Mesendoderm (in vitro differentiated cells): ENCODE measurements at places on chromosomes 5 and 9.

- peak; percentile 77 for DNase-seq
Measured at GRCh38 chr5:7420510-7421280, 24.8 kb downstream of the ADCY2 start.

DNA sequence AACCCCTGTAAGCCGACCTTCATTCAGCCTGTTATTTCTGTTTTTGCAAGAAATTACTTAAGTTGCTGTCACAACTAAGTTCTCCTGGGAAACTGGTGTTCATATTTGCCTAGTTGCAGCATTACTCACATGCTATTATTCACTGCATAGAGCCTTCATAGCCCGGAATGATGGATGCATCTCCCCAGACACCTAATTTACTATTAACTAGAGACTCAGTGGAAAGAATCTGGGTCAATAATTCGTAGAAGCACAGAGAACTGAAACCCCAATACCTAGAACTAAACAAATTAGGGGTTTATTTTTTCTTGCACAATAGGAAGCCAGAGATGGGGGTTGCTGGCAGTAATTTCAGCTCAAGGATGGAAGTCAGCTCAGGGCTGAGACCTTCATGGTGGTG, 45.7 kb upstream of the FAM170A start:
- no peak for DNase-seq

- peak; percentile 44 for DNase-seq
Measured at GRCh38 chr9:124697326-124698200, 73.5 kb downstream of the NR6A1 start.

DNA sequence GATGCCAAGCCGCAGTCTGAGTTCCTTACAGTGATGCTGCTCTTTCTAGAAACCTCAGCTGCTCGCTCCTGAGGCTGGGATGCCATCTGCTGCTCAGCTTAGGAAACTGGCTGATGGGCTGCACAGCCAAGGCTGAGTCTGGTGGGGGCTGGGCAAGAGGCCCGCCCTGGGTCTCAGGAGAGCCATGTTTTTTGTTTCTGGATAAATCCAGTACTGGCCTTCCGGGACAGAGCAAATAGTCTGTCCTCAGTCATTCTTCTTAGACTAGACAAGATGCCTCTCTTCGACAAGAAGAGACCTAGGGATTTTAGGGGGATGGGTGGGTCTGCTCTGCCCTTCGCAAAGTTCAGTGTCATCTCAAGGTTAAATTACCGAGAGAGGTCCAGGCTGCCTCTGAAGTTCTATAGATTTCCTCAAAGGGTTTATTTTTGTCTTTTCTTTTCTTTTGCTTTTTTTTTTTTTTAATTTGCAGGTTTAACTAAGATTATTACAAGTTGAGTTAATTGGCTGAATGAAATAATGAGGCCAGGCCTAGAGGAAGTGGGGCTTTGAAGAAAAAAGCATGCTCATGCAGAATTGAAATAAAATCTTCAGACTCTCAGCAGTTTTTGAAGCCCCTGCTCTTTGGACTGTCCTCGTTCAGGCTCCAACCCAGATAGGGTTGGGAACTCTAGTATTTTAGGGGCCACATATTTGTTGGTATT, 30.6 kb upstream of the MATR3 start:
- peak; percentile 94 for DNase-seq

DNA sequence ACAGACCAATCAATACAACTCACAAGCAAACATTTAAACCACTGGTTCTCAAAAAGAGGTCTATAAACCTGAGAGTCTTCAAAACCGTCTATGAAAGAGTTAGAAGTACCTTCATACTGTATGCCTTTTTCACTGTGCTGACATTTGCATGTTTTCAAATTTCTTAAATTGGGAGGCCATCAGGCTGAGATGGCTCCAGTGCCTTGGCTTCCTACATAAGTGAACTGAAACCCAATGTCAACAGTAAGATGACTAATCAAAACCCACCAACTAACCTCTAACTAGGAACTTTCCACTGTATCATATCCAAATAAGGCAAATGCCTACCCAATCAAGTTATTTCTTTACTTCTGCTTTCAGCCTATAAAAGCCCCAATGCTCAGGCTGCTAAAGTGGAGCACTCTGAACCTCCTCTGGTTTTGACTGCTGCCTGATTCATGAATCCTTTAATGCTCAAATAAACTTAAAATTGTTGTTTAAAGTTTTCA, 35.1 kb downstream of the FAM13B start:
- no peak for DNase-seq

DNA sequence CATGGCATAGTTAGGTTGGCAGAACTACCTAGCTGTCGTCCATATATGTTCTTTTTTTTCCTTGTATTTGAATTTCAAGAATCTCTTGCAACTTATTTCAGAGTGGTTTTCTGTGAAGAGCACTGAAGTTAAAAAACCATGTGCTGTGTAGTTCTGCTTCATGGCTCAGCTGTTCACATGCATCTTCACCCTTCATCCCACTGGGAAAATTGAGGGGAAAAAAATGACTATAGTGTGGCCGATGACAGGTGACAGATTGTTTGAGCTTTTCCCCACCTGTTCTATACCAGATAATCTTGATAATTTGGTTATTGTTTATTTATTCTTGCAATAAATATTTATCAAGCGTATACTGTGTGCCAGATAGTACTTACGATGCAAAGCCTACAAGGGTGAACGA, 77.8 kb downstream of the AOPEP start:
- DNase-seq, result no peak

DNA sequence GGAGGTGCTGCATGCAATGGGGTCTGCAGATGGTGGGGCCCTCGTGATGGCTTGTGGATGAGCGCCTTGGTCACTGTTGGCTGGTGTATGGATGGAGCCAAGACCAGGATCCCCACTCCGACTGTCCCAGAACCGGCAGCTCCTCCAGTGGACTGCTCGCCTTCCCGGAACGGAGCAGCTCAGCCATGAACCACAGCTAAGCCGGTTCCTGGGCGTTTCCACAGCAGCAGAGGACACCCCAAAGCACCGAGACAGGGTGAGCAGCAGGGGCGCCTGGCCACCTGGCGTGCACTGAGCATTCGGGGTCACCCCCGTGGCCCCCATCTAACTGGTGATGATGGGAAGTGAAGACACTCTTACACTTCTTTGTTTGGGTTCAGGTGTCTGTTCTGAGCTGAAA, 26.1 kb downstream of the CCDC187 start:
- DNase-seq, result no peak

DNA sequence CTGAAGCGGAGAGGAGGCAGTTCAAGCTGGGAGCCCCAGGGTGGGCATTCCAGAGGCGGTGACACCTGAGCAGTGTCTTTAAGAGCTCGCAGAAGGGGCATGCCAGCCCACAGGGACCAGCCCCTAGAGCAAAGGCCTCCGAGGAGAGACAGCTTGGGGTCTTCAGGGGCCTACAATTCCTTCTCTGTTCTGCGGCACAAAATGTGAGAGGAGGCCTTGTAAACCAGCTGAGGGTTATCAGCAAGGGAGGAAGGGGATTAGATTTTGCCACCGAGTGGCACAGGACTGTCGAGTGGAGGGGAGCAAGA, 505 bp upstream of the SIGMAR1 start:
- DNase-seq, result no peak

- no peak for DNase-seq
Measured at GRCh38 chr9:29290516-29290915, 1717.2 kb upstream of the C9orf72 start.

DNA sequence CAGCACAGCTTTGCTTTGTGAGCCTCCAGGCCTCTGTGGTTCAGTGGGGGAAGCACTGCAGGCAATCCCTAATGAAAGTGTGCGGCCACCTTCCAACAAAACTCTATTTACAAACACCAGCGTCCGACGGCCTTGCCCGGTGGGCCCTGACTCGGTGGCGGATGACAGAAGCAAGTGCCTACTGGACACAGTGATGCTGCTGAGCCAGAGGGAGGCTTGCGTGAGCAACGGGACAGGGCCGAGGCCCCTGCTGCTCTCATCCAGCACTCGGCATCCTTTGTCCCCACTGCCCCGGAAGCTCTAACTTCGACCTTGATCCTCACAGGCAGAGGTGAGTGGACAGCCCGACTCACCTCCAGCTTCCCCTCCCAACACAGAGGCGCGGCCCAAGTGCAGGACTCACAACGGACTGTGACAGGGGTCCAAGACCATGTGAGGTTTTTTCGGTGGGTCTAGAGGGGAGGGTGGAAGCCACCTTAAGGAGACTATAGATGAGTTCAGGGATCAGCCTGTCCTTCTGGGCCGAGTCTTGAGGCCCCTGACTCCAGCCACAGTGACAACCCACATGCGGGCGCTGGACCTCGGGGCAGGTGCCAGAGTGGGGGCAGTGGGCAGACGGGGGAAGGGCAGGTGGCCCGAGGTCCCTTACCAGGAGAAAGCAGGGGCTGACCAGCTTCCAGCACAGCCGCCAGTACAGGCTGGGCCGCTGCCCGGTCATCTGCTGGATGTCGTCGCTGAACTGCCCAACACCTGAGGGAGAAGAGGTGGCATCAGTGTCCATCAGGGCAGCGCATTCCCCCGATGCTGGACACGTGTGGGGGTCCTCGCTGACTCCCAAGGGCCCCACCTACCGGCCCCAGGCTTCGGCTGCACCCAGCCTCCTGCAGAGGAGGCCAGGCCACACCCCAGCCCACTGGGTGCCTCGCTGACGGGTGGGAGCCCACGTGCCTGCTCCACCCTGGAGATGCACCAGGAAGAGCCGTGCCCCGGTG, 39.4 kb downstream of the SLC6A3 start:
- DNase-seq, result no peak

DNA sequence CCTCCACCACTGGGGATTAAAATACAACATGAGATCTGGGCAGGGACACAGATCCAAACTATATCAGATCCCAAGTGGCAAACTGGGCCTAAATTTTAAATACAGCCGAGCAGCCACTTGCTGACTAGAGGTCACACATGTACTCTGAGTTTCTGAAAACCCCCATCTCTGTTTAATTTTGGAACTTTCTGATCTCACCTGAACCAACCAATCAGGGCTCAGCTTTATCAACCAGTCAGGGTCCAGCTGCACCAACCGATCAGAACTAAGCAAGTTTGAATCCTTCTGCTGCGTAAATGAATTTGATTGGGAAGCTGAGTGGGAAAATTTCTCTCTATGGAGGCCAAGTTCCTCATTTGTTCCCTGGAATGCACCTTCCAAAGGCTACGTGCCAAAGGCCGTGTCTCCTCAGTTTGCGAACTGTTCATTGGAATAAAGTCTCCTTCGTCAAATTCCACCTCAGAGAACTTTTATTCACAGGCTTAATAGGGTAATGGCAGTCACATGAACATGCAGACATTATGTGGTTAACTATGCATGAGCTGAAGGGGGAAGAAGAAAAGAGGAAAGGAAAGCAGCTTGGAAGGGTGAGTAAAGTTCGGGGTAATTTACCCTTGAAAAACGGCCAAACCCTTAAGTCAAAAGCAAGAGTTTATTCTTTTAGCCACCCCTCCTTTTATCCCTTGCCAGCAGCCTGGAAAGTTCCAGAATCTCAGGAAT, 3.7 kb downstream of the CD180 start:
- DNase-seq, result no peak

DNA sequence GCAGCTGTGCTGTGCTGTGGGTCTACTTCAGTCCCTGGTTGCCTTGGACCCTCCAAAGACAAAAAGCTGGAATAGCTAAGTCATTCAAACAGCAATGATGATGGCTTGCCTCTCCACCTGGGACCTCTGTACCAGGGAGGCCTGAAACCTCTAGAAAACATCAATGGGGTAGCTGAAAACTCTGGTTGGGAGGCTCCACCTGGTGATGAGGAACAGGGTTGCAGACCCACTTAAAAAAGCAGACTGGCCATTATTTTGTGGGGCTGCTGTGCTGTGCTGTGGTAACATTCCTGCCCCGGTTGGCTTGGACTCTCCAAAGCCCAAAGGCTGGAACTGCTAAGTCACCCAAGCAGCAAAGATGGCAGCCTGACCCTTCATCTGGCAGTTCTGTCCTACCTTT, 839.3 kb upstream of the ARRDC3 start:
- peak; percentile 58 for DNase-seq

DNA sequence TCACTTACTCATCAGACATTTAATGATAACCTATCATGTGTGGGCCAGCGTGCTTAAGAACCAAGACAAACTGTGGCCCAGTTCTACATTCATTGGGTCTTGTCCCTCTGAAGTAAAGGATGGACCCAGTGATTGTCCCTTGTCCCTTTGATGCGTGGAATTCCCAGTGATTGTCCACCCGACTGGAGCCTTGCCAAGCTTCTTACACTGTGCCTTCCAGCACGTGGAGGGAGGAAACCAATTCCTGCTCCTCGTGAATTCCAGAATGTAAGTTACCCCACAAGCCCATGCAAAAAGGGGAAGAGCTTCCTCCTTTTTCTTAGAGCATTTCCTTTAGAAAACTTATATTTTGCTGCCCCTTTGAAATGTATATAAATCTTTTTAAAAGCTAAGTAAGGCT, 7.9 kb downstream of the CKMT2 start:
- DNase-seq, result no peak
